ENCODE measurements at places on chromosomes 12 and 14.
A peak's percentile ranks its signal among the peaks of the same experiment; 100 is the strongest.

DNA sequence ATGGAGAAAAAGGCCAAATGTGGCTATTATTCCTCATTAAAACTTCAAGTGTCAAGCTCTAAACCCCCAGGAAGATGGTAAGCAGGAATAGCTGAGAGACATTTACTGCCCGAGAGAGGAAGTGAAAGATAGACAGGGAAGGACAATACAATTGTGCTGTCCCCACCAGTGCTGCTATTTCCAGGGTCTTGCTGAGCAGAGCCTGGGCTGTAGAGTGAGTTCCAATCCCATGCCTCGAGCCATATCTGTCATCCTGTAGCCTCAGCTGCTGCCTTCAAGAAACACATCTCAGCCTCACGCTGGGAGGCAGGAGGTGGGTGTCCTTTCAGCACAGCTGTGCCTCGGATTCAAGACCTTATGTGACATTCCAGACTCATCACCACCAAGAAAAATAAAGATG is 114.0 kb downstream of the RPAP3 start:
- H3K4me3 ChIP-seq: no peak overlapping the region
- no peaks in the 10 kb centered on the region for H3K4me1 ChIP-seq
- no peaks in the 10 kb centered on the region for H3K27me3 ChIP-seq
- no peak for DNase-seq

DNA sequence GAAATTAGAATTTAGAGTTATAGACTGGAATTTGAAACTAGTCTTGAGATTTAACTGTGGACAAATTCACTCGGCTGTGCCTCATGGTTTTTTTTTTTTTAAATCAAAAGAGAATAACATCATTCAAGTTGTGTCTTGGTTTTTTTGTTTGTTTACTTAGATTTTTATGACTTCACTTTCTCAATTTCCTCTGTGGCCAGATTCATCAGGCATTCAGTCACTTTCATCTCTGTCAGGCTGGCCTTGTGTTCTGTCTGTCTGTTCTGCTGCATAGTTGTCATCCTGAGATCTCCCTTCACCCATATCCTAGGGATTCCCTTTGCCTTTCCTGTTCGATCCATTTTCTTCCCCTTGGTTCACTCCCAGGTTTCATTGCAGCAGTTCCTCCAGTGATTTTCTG is 10.0 kb downstream of the MARK3 start:
- no peaks in the 10 kb centered on the region for H3K27me3 ChIP-seq
- no peak overlapping the region for H3K27ac ChIP-seq
- no peak for DNase-seq
- no peaks in the 10 kb centered on the region for H3K36me3 ChIP-seq
- no peak overlapping the region for H3K4me3 ChIP-seq

- no peaks in the 10 kb centered on the region for H3K27me3 ChIP-seq
- peak; percentile 82 for DNase-seq
- H3K27ac ChIP-seq: peak within 1 kb of the TSS; percentile 86
Observed at GRCh38 chr12:15789220-15790171, at the start of gene EPS8. TSS of gene EPS8 (minus strand) at chr12:15789388. CDS start at chr12:15682951, 106,437 bp downstream.

DNA sequence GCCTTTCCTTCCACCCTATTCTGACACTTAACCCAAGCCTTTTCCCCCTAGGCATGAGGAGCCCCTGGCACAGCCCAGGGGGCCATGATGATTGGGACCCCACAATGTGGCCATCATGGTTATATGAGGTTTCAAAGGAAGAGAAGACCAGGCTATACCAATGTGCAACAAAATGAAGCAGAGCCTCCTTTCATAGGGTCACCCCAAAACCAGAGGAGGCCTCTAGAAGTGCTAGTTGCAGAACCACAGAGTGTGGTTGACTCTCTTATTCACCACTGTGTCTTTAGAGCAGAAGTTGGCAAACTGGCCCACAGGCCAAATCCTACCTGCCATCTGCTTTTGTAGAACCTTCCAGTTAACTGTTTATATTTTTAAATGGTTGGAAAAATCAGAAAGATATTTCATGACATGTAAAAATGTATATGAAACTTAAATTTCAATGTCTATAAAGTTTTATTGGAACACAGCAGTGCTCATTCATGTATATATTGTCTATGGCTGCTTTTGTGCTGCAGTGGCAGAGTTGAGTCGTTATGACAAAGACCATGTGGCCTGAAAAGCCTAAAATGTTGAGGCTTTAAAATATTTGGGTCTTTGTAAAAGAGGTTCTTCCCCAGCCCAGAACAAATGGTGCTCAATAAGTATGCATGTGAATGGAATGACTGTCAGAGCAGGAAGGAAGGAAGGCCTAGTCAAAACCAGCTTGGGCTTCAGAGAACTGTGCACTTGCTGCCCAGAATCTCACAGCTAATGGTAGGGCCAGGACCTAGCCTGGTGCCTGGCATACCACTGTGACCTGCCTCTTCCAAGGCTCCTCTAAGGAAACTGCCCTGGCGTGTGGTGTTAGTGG is 49.2 kb downstream of the SUSD6 start:
- no peak overlapping the region for H3K27ac ChIP-seq
- DNase-seq: no peak
- no peaks in the 10 kb centered on the region for H3K36me3 ChIP-seq
- no peak overlapping the region for H3K4me3 ChIP-seq

- no peaks in the 10 kb centered on the region for H3K4me1 ChIP-seq
- H3K27ac ChIP-seq: no peak overlapping the region
- H3K36me3 ChIP-seq: no peaks in the 10 kb centered on the region
- H3K27me3 ChIP-seq: no peaks in the 10 kb centered on the region
Observed at GRCh38 chr12:97306147-97306546, 156.5 kb upstream of the RMST start.

GRCh38 chr12:105291531-105291930 is 39.0 kb upstream of the C12orf75 start:
- no peaks in the 10 kb centered on the region for H3K36me3 ChIP-seq
- H3K27ac ChIP-seq: no peak overlapping the region
- H3K4me1 ChIP-seq: no peaks in the 10 kb centered on the region
- no peak for DNase-seq
- no peaks in the 10 kb centered on the region for H3K27me3 ChIP-seq

DNA sequence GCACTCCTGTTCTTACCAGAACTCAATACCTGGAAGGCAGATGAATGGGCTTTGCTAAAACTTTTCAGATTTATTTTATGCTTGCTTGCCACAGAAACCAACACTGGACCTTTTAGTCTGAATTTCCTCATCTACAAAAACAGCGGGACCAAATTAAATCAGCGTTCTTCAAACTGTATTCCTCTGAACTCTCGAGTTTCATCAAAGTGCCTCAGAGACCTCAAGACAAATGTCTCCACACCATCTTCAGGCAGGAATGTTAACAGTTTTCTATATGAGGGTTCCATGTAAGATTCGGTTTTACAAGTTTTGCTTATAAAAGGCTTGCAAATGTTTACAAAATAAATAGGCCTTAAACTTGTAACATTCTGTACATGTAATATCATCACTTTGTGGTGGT is 74.6 kb downstream of the MED13L start:
- no peaks in the 10 kb centered on the region for H3K36me3 ChIP-seq
- no peak overlapping the region for H3K4me3 ChIP-seq
- peaks cover 17% of the 10 kb centered on the region for H3K4me1 ChIP-seq
- no peak overlapping the region for H3K27ac ChIP-seq
- no peaks in the 10 kb centered on the region for H3K27me3 ChIP-seq
- no peak for DNase-seq

DNA sequence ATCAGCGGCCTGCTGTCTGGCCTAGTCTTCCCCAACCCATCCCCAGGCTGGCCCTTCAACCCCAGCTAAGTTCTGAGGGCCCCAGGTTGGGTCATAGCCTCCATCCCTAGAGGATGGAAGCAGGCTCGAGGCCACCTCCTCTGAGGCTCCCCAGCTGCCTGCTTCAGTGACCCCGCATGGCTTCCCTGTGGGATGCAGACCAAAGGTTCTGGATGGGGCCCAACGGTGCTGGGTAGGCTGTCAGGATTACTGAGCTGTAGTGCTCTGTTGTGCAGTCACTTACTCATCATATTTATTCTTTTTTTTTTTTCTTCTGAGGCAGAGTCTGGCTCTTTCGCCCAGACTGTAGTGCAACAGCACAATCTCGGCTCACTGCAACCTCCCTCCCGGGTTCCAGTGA is 92.0 kb downstream of the IRF2BPL start:
- peaks cover 21% of the 10 kb centered on the region for H3K4me1 ChIP-seq
- H3K27ac ChIP-seq: no peak overlapping the region
- no peak overlapping the region for H3K4me3 ChIP-seq
- no peaks in the 10 kb centered on the region for H3K36me3 ChIP-seq
- H3K27me3 ChIP-seq: no peaks in the 10 kb centered on the region
- DNase-seq: peak; percentile 39

DNA sequence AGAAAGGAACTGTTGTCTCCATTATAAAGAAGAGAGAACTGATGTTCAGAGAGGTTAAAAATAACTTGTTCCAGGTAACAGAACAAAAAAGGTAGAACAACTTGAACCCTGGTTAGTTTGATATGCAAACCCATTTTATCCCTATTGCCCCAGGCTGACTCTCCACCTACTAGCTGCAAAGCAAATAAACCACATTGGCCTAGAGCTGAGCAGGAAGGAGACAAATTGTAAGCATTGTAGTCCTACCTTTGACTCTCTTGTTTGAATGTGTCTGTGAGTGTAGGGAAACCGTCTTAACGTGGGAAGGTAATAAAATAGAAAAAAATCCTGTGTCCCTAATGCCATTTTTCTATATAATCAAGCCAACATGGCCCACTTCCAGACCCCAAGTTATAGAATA is 126.4 kb downstream of the CCER1 start:
- H3K27ac ChIP-seq: no peak overlapping the region
- H3K36me3 ChIP-seq: no peaks in the 10 kb centered on the region
- no peaks in the 10 kb centered on the region for H3K4me1 ChIP-seq
- no peak overlapping the region for H3K4me3 ChIP-seq
- H3K27me3 ChIP-seq: no peaks in the 10 kb centered on the region
- DNase-seq: no peak

- H3K27ac ChIP-seq: no peak overlapping the region
- peaks cover 8% of the 10 kb centered on the region for H3K4me1 ChIP-seq
- DNase-seq: no peak
- no peak overlapping the region for H3K4me3 ChIP-seq
- H3K27me3 ChIP-seq: no peaks in the 10 kb centered on the region
Observed at GRCh38 chr12:116971222-116971621, 60.5 kb downstream of the FBXW8 start.

DNA sequence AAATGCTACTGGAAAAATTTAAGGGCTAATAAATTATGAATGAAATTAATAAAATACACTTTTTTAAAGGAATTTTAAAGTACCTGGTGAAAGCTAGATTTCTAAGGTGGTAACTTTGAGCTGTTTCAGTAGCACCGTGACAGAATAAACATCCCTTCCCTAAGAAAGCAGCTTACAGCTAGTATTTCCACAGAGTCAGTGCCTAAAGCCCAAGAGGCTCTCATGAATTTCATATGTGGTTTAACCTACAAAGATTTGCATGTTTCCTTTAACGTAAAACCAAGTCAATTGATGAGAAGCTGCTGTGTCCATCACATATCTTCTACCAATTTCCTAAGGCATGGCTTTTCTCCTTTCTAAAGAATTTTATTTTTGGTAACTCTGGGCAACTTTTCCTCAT is 56.8 kb downstream of the IFNG start:
- peaks cover 4% of the 10 kb centered on the region for H3K4me1 ChIP-seq
- H3K27ac ChIP-seq: no peak overlapping the region
- no peak for DNase-seq
- no peaks in the 10 kb centered on the region for H3K36me3 ChIP-seq
- peaks cover 11% of the 10 kb centered on the region for H3K27me3 ChIP-seq
- H3K4me3 ChIP-seq: no peak overlapping the region

- H3K36me3 ChIP-seq: no peaks in the 10 kb centered on the region
- no peak overlapping the region for H3K4me3 ChIP-seq
- H3K27me3 ChIP-seq: no peaks in the 10 kb centered on the region
- H3K27ac ChIP-seq: no peak overlapping the region
- H3K4me1 ChIP-seq: peaks cover 18% of the 10 kb centered on the region
Observed at GRCh38 chr12:1491983-1492697, 102.2 kb downstream of the FBXL14 start.
